T-cell (primary cell): ENCODE measurements at places on chromosomes 11 and 22. TPM values are rescaled to one million over a fixed set of nuclear protein-coding genes. Genes with fewer than 3 reads are reported as not detected.

DNA sequence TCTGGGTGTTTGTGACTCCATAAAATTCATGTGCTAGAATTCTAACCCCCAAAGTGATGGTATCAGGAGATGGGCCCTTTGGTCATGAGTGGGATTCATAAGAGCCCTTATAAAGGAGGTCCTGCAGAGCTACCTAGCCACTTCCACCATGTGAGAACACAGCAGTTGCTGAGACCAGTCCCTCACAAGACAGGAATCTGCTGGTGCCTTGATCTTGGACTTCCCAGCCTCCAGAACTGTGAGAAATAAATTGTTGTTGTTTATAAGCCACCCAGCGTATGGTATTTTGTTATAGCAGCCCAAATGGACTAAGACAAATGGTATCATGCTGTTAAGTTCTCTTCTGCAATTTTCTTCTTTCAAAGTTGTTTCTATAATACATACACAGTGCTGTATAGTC, 1.5 kb upstream of the PLAAT5 start:
- no peak overlapping the region for H3K4me3 ChIP-seq
- H3K27me3 ChIP-seq = no peaks in the 10 kb centered on the region
- H3K27ac ChIP-seq = no peak overlapping the region
- peaks cover 9% of the 10 kb centered on the region for H3K4me1 ChIP-seq
- no peaks in the 10 kb centered on the region for H3K36me3 ChIP-seq

C11orf91 gene
- not detected for total RNA-seq

GRCh38 chr11:38927993-38928392, 2330.0 kb upstream of the RAG2 start:
- H3K27ac ChIP-seq = no peak overlapping the region
- H3K27me3 ChIP-seq = no peaks in the 10 kb centered on the region
- no peaks in the 10 kb centered on the region for H3K4me1 ChIP-seq
- no peak overlapping the region for H3K4me3 ChIP-seq

DNA sequence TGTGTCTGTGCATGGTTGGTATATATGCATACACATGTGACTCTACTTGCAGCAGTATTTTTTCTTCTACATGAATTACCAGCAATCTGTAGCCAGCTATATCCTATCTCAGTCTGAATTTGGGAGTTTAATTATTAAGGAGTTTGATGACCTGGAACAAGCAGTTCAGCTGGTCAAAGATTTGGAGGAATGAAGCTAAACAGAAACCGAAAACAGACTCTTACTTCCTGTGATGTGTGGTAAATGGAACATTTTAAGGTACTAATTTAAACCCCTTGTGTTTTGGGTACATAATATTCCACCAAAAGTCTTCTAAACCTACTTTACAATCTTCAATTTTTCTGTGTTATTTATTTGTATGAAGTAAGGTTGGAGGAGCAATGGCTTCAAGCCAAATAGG, 124.4 kb upstream of the PGR start:
- H3K36me3 ChIP-seq = no peaks in the 10 kb centered on the region
- no peak overlapping the region for H3K27ac ChIP-seq
- no peaks in the 10 kb centered on the region for H3K27me3 ChIP-seq
- no peak overlapping the region for H3K4me3 ChIP-seq

GRCh38 chr22:38655519-38656255, 505 bp downstream of the FAM227A start:
- H3K27me3 ChIP-seq = no peaks in the 10 kb centered on the region
- no peak for DNase-seq
- H3K36me3 ChIP-seq = no peaks in the 10 kb centered on the region
- H3K27ac ChIP-seq = peak overlapping the region; percentile 93
- H3K4me3 ChIP-seq = peak overlapping the region; percentile 93

GRCh38 chr11:381501-382072, 12.3 kb downstream of the B4GALNT4 start:
- H3K36me3 ChIP-seq = no peaks in the 10 kb centered on the region
- no peak overlapping the region for H3K27ac ChIP-seq
- no peaks in the 10 kb centered on the region for H3K27me3 ChIP-seq
- no peak for DNase-seq
- no peaks in the 10 kb centered on the region for H3K4me1 ChIP-seq
- no peak overlapping the region for H3K4me3 ChIP-seq

DNA sequence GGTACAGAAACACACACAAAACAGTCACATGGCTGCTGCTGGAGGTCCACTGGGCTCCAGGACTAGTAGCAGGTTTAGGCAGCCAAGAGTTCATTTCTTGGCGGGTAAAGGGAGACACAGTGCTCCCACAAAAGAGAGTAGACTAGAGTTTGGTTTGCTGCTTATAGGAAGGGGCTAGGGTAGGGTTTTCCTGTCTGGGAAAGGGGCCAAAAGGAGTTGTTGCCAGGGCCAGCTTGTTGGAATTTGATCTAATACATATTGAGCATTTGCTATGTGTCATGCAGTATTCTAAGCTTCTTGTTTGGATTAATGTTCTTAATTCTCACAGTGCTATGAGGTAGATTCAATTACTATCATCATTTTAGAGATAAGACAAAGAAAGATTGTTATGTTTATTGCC, 195.1 kb upstream of the PLET1 start:
- H3K27ac ChIP-seq = no peak overlapping the region
- no peaks in the 10 kb centered on the region for H3K36me3 ChIP-seq
- no peaks in the 10 kb centered on the region for H3K4me1 ChIP-seq

DNA sequence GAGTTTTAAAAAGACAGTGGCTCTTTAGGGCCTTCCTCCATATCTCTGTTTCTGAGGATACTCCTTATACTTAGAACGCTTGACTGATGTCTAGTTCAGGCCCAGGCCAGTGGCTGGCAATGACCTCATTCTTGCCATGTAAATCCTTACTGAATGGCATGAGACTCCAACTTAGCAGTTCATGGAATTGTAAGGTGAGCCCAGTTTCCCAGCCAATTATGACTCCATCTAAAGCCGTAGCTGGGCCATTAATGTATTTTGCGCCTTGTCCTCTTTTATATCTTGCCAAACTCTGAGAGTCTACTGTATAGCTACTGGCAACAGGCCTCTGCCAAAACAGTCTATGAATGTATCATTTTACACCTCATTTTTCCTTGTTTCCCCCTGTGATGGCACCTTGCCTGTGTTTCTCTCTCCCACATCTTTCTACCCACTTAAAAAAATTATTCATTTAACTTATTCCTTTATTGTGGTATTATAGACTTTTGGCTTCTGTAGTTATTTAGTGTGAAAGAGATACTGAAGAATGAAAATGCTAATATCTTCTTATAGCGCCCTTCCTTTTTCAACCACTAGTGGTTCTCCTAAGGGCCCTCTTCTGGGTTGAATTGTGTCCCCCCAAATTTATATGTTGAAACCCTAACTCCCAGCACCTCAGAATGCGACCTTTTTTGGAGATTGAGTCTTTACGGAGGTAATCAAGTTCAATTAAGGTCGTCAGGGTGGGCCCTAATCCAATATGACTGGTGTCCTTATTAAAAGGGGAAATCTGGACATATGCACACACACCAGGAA, 67.4 kb downstream of the ZNRF3 start:
- peaks cover 2% of the 10 kb centered on the region for H3K4me1 ChIP-seq
- peaks cover 21% of the 10 kb centered on the region for H3K27me3 ChIP-seq
- no peak overlapping the region for H3K27ac ChIP-seq
- no peak for DNase-seq
